ENCODE measurements at places on chromosomes 5 and 9.

GRCh38 chr9:12185856-12186255 is 507.3 kb upstream of the TYRP1 start:
- no peak for DNase-seq

GRCh38 chr5:150464554-150465012 is 15.0 kb upstream of the RPS14 start:
- DNase-seq: no peak

GRCh38 chr5:138636398-138636944 is 61.3 kb upstream of the HSPA9 start:
- DNase-seq: no peak

- peak; percentile 13 for DNase-seq
Observed at GRCh38 chr5:141850244-141850768, 27.9 kb downstream of the PCDH1 start.

GRCh38 chr5:55031492-55031891 is 7.4 kb downstream of the GZMK start:
- DNase-seq: no peak

GRCh38 chr9:89522959-89523285 is 25.0 kb upstream of the SEMA4D start:
- DNase-seq: no peak

GRCh38 chr9:92257327-92257726 is 36.2 kb downstream of the IARS1 start:
- DNase-seq: no peak

GRCh38 chr5:98602534-98603112 is 170.8 kb upstream of the RGMB start:
- DNase-seq: no peak

- DNase-seq: no peak
Observed at GRCh38 chr5:126438267-126438666, 15.1 kb downstream of the GRAMD2B start.

- DNase-seq: no peak
Observed at GRCh38 chr5:154157483-154158378, 32.8 kb upstream of the GALNT10 start.

DNA sequence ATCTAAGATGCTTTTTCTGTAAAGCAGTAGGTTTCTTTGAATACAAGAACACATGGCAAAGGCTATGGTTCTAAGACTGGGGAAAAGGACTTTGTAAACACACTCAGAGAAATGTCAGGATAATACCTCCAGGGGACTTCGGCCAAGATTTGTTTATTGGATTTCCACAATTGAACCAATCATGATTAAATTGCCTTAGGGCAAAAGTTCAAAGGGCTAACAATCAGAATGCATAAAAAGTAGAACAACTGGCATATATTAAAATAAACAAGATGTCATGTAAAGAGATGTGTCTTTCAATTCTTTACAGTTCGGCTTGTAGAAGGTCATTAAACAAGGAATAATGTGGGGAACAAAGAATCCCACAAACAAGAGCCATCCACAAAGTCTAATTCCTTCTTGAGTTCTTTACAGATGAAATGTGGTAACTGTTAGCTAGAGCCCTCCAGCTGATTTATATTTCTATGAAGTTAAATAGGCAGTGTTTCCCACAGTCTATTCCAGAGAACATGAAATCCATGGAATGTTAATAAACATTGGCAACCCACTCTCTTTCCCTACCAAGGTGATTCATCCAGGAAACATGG is 565.5 kb downstream of the ZNF608 start:
- DNase-seq: no peak

GRCh38 chr5:151357792-151358191 is 10.4 kb upstream of the SLC36A2 start:
- DNase-seq: no peak

- no peak for DNase-seq
Observed at GRCh38 chr9:122122468-122122867, 29.4 kb upstream of the TTLL11 start.

DNA sequence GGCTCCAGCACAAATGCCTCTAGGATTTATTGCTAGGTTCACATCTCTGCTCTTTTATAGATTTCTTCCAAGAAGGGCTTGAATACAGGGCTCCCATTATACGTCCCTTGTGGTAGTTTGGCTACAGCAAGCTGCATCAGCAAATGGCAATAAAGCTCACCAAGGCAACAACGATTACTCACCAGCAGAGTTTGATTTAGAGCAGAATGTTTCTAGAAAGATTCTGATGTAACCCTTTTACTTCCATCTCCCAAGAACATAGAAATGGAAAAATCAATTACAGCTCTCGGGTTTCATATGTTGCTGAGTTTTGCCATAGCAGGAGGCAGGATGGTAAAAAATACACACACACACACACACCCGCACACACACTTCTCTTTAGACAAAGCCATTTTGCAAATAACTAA is 124.2 kb upstream of the TNPO1 start:
- DNase-seq: no peak

Measured in HFFc6 (cell line).